ENCODE measurements at places on chromosomes 12 and 14.
A peak's percentile ranks its signal among the peaks of the same experiment; 100 is the strongest.

DNA sequence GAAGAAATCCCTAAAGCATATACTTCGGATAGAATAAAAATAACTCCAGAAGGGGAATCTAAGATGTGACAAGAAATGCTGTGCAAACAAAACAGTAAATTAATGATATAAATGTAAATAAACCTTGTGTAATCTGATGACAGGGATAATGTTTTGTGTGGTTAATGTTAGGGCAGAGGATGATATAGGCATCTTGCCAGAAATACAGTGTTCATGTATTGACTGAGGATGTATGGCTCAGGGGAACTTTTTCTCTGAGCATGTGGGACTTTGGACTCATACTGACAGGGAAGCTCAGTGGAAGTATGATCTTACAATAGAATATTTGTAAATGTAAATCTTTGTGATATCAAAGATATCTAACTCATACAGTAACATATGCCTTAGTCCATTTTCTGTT, 420.2 kb downstream of the TMTC2 start:
- no peak for DNase-seq

DNA sequence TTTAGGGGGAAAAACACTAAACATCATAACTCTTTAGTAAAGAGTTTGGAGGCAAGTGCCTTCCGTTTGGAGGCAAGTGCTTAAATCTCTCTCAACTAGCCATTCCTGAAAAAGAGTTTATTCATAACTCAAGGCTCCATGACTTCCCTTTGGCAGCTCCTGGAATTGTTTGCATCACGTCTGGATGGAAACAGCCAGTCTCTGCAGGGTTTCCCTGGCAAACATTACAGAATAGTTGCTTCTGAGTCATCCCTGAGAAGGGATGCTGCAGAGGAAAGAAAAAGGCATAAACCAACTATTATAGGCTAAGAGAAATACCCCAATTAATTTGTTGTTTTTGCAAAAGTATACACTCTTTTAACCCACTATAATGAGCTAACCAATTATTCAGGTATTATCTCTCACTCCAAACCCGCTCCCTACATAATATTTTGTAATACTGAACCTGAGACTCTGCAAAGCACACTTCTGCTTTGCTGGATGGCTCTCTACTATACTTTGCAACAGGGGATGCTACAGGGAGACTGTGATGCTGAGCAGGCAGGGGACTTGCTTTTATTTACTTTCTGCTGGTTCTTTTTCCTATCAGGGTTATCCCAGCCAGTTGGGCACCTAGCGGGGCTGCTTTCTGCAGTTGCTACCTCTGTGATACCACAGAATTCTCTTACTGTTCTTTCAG, 497.7 kb downstream of the FUT8 start:
- no peak for DNase-seq

GRCh38 chr12:5505116-5505515, 73.2 kb downstream of the NTF3 start:
- DNase-seq: no peak

DNA sequence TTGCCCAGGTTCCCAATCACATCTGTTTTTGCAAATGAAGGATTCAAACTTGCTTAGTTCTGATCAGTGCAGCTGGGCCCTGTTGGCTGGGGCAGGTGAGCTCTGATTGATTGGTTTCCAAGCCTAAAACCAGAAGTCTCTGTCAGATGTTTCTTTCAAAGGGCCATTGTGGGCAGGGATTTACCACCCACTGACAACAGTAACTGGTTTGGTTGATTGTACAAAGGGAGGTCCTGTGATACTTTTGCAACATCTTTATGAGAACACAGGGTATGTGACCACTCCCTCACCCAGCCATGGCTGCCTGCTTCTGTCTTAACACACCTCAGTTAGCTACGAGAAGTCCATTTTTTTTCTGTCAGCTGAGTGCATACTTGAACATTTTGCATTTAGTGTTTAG, 184.1 kb downstream of the FLRT2 start:
- DNase-seq: no peak

DNA sequence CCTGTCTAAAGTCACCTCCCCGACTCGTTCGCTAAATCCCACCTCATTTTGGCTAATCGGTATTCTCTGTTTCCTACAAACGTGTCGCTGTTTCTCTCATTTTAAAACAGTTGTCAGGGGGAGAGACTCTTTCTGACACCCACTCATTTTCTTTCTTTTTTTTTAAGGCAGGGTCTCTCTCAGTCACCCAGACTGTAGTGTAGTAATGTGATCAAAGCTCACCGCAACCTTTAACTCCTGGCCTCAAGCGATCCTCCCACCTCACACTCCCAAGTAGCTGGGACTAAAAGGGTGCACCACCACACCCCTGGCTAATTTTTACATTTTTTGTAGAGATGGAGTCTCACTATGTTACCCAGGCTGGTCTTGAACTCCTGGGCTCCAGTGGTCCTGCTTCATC, 19.1 kb downstream of the WDR20 start:
- DNase-seq: no peak

DNA sequence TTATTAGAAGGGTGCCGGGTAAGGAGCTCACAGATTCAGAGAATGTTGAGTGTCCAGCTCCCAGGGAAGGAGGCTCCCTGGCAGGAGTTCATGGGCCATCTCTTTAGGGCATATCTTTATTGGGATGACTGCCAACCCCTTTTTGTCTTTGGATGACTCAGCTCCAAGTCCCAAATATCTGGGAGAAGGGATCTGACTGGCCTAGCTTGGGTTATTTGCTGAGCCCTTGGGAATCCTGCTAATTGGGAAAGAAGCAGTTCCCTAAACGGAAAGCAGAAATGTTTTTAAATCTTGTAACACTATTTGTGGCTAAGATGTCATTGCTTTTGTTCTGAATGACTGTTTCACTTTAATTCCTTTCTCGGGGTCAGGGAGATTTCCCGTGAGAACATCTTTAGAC, 12.6 kb downstream of the DDX55 start:
- DNase-seq: no peak

DNA sequence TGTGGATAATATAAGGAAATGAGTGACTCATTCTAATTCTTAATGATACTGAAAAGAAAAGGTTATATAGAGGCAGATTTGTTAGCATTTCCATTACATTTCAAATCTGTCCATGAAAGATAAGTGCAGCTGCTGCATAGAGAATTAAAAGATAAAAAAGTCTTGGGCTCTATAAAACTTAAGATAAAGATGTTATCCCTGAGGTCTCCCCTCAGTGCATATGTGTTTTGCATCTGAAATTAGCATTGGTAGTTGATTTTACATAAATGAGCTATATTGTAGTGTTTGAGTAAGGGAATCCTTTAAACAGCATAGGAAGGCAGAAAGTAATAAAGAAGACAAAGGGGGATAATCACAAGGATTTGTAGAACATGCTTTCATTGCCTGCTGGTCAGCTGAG, 206.2 kb downstream of the FSCB start:
- DNase-seq: no peak

DNA sequence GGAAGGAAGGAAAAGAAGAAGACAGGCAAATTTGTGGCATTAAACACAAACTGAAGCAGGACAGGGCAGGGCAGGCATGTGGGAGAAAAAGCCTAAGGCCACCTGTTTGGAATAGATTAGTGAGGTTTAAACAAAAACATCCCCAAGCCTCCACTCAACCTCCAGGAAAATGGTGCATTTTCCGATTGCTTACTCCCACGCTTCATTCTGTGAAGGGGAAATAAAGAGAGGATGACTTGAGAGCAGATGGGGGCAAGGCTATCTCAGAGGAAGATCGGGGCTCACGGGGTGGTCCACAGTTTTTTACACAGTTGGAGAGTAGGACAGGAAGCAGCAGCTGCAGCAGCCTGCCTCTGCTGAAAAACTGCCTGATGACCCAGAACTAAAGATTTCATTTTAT, 250.9 kb downstream of the DUSP6 start:
- no peak for DNase-seq

DNA sequence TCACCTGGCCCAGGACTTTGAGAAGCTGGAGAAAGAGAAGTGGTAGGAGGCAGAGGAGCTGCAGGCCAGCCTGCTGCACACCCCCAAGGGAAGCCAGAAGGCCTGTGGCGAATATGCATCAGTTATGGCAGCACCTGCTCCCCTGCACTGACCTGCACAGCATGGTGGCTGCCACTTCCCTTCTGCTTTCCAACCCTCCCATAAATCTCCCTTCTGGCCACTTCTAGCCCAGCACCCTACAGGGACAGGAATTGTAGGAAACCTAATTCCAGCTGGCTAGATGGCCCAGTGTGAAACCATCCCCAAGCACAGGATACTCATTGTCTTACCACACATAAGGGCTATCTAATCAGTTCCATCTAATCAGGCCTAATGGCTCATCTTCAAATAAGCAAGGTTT, 136.3 kb downstream of the TBX3 start:
- DNase-seq: no peak

DNA sequence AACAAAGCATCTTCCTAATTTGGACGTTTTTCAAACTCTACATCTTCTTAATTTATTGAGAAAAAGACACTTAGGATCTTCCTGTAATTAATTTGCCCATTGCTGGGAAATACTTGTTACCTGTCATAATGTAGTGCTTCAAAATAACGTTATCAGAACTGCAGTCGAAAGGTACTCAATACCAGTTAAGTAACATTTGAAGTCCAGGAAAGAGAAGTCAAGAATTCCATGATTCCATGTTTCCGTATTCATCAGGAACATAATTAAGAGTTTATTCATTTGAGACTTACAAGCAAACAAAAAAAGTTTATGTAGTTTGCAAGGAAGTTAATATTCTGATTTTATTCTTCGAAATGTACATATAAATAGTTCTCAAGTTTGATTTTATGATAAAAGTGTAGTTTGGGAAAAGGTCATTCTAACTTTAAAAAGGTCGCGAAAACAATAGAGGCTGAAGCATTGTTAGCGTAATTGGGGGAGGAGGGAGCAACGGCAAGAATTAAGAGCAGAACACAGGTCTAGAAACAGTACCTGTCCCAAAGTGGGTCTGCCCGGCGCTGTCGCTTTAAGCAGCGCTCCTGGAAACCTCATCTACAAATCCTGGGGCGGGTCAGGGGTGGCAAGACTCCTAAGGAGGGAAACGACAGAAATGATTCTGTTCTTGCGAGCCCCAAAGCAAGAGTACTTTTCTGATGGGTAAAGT, 1.2 kb upstream of the KCNMB4 start:
- DNase-seq: no peak

GRCh38 chr12:108843187-108843586, 14.2 kb downstream of the SSH1 start:
- DNase-seq: no peak

GRCh38 chr12:65867394-65867793, 43.1 kb downstream of the HMGA2 start:
- DNase-seq: no peak

GRCh38 chr12:32780071-32780470, 24.4 kb upstream of the YARS2 start:
- DNase-seq: no peak

DNA sequence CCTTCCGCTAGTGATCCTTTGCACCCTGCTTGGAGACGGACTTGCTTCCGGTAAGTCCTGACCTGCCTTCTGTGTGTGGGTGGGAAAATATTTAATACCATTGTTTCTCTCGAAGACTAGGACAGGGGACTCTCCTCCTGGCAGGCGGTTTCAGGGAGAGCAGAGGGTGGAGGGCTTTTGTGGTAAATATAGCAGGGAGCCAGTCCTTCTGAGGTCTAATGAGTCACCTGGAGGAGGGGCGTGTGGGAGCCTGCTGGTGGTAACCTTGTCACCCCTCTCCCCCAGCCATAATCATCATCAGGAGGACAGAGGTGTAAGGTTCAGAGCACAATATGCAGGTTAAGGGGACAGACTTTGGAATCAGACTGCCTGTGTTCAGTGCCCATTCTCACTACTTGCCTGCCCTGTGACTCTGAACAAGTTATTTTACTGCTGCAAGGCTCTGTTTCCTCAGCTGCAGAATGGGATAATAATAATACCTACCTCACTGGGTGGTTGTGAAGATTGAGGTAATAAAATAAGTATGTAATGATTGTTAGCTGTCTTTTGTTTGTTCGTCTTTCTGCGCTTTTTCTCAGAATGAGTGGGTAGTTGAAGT, 47.4 kb downstream of the SUSD6 start:
- DNase-seq: peak; percentile 54

GRCh38 chr14:99192028-99192621, 79.9 kb downstream of the BCL11B start:
- no peak for DNase-seq

- no peak for DNase-seq
Observed at GRCh38 chr14:67576216-67576955, 23.7 kb downstream of the PIGH start.

- no peak for DNase-seq
Observed at GRCh38 chr12:65427646-65428045, 149.2 kb downstream of the MSRB3 start.

DNA sequence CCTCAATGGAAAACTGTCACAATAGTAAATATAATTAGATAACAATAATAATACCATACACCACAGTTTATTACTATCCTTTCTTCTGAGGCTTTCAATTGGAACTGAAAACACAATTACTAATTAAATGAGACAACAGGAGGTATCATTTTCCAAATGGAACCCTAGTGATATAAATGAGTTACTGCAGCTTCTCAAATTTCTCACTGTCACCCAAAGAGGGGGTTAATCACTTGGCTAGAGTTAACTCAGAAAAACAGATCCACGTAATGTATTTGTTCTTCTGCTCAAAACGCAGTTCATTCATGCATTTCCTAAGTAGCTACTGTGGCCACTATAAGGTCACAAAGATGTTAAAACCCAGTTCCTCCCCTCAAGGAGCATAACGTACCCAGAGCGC, 120.9 kb upstream of the FOXN3 start:
- no peak for DNase-seq

GRCh38 chr12:57455374-57456144, 452 bp downstream of the INHBE start:
- no peak for DNase-seq

DNA sequence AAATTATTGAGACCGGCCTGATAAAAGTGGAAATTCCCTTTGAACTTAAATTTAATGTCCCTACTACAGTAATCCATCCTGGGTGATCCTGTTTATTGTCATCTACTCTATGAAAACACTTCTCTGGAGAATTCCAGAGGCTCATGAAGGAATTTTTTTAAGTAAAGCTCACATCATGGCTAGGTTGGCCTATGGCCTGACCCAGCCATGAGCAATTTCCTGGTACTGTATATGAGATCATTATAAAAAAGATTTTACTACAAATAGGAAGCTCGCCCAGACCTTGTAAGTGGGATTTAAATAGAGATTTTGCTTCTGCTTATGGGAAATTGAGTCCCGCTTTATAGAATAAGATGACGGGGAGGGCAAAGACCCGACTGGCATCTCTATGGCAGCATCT, 215.5 kb downstream of the DPF3 start:
- no peak for DNase-seq

GRCh38 chr14:101504096-101504948, 57.0 kb upstream of the DIO3 start:
- DNase-seq: no peak

DNA sequence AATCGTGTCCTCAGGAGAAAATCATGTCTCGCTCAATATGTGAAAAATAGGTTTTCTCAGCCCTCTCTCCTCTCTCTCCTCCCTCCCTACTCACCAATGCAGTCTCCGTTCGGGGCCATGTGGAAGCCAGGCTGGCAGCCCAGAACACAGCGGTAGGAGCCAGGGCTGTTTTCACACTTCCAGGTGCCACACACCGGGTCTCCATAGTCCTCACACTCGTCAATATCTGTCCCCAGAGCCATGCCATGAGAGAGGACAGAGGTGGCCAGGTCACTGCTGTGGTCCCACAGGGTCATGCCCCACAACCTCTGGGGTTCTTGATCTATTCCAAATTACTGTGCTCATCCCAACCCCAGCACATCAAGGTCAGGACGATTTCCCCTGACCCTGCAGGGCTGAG, 13.5 kb downstream of the ISCA2 start:
- DNase-seq: no peak

- DNase-seq: no peak
Observed at GRCh38 chr12:47980779-47981495, 17.5 kb downstream of the TMEM106C start.

All from stimulated activated CD4-positive, alpha-beta T cell treated with anti-CD3 and anti-CD28 coated beads, Interleukin-4, amount 100 ng/mL, for 4 hours (primary cell).